ENCODE measurements at places on chromosomes 4 and X.

- peak; percentile 23 for DNase-seq
Measured at GRCh38 chr4:81505004-81505598, 33.4 kb upstream of the RASGEF1B start.

DNA sequence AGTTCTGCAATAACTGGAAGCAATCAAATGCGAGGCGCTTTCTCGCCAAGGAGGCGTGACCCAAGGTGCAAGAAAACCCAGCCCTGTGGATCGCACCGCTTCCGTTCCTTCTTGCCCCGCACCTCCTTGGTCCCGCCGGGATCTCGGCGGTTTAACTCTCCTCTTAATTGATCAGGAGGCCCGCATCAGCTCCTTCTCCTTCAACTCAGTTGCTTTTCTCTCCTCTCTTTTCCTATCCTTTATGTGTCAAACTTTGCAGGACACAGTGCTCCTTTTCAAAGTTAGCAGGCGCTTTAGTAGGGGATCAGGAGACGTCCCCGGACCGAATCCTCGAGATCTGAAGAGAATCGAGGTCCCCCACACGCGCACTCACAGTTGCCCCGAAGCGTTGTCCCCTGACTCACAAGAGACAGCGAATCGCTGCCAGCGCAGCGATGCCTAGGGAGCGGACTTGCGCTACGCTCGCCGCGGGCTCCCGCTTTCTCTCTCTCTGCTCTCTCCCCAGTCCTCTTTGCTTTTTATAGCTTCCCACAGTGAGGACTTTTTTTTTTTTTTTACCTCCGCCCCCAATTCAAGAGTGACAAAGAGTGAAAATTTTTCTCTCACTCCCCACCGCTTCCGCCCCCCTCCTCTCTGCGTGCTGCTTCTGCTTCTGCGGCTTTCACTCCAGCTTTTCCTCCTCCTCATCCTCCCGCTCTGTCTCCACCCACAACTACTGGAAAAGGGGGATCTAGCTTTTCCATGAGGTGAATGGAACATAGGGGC is at the start of gene DKK2:
TSS of gene DKK2 (minus strand) at position 495 of the 765 bp plus-strand sequence. CDS start 722 bp downstream, outside the sequence.
- DNase-seq = peak; percentile 24

DNA sequence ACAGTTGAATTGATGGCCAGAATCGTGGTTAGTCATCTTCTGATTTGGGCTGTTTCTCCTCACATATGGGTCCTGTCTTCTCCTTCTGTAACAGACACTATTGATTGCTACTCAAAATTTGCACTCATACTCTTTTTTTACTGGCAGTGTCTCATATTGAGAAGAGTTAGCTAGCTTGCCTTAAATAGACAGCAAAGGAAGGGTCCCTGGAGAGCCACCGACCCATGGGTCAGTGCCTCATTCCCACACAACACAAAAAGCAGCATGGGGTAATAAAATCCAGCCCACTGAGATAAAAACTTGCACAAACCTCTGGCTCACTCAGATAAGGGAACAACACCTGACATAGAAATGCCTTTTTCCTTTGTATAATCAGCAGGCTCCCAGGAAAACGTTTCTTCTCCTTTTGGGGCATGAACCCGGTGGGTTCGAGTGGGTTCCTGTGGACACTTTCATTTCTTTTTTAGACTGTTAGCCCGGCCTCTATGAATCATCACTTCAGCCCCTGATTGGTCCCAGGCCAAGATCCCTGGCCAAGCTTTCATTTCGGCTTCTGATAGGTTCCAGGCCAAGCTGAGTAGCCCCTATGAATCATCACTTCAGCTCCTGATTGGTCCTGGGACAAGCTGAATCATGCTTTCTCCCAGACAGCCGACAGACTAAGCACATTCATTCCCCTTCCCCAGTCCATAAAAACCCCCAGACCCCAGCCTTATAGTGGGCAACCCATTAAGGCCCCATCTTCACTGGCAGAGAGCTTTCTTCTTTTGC is 408.1 kb downstream of the DCAF12L2 start:
- no peak for DNase-seq

DNA sequence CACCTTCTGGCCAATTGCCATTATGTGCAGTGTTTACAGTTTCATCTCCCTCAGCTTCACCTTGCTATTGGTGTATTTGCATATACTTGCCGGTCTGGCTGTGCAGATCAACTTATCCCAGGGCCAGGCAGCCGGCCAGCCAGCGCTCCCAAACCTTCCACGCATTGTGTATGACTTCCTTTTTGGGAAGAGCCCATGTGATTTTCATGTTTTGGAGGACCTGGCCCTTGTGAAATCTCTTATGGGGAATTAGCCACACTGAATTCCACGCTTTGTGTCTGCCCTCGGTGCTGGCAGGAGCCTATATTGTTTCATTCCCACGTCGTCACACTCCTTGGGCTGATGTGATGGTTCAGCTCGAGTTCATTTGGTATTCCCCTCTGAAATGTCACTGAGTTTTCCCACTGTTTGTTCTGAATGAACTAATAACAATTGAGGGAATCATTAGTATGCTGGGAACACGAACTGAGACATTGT is 6.0 kb upstream of the PDLIM3 start:
- peak; percentile 70 for DNase-seq

Data from lung microvascular endothelial cell (primary cell).